Tongue (tissue), 3 donors: ENCODE measurements at places on chromosomes 2 and 18.
A peak's percentile ranks its signal among the peaks of the same experiment; 100 is the strongest.

DNA sequence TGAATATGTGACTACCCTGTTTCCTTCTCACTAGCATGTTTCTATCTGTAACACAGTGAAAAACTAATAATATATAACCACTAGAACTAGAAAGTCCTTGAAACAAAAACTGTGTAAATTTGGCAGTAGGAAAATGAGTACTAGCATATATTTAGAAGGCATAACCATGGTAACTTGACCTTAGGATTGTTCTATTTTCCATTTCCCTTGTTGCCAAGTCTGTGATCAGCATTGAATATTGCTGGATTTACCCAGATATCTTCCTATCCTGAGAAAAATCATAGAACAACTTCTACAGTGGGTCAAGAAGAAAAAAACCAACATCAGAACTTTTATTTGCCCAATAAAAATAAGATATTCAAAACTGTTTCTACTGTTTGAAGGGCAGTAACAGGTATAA, 563.9 kb upstream of the NRXN1 start:
- DNase-seq, result peak; percentile 4

DNA sequence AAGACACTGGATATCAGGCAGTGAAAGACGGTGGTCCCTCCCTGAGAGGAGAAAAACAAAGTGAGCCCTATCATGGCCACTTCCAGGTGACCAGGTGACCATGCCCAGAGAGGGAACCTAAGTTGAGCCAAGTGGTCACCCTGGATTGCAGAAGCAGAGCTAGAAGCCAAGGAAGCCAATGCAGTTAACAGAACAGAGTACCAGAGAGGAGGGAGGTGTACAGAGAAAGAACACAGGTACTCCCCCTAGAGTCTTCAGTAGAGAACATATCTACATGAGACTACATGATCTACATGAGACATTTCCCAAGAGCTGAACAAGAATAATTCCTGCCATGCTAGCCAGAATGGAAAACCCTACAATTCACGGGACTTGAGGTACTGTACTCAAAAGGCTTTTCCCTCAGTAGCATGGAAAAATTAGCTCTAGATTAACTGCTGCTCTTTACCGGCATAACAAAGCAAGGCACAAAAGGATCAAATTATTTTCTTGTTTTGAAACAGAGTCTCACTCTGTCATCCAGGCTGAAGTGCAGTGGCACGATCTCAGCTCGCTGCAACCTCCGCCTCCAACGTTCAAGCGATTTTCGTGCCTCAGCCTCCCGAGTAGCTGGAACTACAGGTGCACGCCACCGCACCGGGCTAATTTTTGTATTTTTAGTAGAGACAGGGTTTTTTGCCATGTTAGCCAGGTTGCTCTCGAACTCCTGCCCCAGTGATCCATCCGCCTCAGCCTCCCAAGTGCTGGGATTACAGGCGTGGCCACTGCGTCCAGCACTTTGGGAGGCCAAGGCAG, 23.5 kb downstream of the ROCK2 start:
- DNase-seq, result no peak

DNA sequence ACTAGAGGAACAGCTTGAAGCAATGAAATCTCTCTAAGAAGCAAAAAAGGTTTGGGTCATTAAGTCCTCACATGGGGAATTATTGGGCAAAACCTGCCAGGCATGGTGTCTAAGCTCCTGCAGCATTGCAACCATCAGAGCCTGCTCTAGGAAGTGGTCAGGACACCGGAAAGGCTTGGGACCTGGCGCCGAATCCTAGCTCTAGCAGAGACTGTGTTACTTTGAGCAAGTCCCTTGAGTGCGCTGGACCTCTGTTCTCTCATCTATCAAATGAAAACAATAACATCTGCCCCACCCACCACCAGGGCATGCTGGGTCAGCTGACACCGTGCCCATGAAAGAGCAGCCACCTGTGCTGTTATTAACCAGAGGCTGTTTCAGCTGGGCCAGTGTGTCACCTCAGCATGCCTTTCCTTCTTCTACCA, 6.3 kb downstream of the TMEM127 start:
- DNase-seq, result no peak

GRCh38 chr2:12170121-12170520, 423.7 kb downstream of the LPIN1 start:
- no peak for DNase-seq

DNA sequence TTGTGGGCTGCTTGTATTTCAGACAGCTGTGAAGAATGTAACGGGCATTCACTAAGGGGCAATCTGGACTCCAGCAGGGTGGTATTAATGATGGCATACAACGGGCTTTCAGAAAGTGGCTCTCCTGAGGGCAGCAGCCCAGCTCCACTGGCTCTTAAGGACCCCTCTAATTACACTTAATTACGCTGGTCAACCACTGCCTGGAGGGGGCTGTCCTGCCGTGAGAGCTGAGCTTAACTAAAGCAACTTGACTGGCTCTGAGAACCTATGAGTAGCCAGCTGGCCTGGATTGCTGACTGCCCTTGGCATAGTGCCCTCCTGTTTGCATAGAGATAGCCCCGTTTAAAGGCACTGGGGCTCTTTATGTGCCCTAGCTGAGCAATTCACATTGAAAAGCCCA, 3.8 kb downstream of the LIPG start:
- DNase-seq, result peak; percentile 89

- DNase-seq, result no peak
Observed at GRCh38 chr2:48725696-48726494, 29.6 kb downstream of the LHCGR start.

- no peak for DNase-seq
Observed at GRCh38 chr2:239190921-239191885, 209.6 kb downstream of the HDAC4 start.

- no peak for DNase-seq
Observed at GRCh38 chr18:37447962-37448888, 117.4 kb downstream of the CELF4 start.

GRCh38 chr2:235141411-235142128, 189.8 kb downstream of the SH3BP4 start:
- no peak for DNase-seq

- DNase-seq, result peak; percentile 76
Observed at GRCh38 chr2:187138265-187138664, 289.3 kb upstream of the ZSWIM2 start.

DNA sequence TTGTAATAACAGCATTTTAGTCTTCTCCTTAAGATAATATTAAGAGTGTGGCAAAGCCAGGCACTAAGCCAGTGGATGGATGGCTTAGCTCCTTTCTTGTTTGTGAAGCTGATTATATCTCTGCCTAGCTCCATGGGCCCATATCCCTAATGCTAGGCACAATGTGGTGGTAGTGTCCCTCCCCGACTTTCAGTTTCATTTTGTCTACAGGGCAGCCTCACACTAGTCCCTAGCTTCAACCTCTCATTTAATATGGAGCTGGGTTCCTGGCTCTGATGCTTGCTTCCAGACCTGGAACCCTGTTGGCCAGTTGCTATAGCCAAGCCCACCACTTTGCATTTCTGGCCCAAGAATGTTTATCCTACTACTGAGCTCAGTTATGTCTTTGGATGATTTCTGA, 437.0 kb upstream of the MEIS1 start:
- no peak for DNase-seq

DNA sequence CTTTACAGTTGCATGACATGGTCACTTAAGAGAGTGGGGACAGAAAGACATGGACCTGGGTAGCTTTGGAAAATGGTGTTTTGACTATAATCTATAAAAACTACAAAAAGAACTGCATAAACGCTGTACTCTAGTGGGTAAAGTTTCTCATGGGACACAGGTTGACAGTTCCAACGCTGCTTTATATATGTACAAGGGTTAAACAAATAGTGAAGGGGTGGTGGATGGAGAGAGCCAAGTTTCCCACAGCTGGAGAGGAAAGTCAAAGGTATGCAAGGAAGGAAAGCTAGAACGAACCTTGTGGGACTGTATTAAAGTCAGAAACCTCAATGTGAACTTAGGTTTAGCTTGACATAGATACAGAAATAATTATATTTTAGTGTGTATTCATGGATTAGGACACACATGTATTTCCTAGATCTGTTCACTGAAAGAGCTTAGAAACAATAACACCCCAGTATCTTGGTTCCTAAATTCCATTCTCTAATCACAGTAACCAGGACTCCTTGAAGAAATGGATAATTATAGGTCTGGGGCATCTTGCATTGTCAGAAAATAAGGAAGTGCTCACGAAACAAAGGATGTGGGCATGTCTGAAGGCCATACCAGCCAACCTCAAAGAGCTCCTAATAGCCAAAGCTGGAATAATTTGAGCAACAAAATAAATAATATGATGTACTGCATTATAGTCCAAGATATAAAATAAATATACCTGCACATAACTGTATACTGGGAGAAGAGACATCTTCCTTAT, 28.8 kb downstream of the TANC1 start:
- no peak for DNase-seq

DNA sequence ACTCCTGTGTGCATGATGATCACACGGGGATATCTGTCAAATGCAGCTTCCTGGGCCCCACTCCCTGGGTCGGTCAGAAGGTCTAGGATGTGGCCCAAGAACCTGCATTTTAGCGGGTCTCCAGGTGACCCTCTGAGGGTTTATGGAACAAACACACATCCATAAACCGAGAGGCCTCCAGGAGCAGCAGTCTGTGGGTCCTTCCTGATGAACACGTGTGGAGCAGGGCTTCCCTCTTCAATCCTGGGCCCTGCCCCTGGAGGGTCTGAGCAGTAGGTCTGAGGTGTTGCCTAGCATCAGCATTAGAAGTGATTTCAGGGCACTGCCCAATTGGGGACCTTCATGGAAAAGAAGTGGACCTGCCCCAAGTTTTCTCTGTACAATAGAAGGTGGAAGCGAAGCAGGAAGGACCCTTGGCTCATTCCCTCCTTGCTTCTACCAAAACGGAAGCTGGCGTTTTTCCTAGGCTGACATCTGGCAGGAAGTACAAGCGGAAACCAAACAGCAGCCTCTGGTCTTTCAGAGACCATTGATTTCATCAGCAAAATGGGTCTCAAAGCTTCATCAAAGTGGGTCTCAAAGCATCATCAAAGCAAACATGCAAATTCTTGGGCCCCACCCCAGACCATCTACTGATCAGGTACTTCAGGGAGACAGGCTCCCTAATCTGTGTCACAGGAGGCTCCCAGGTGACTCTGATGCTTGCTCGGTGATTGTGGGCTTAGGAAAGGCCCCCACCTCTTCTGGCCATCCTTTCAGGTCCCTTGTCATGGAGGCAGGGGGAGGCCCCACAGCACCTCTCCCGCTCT, 30.7 kb downstream of the INO80C start:
- peak; percentile 37 for DNase-seq

- peak; percentile 60 for DNase-seq
Observed at GRCh38 chr2:119289093-119289492, 65.5 kb downstream of the STEAP3 start.

DNA sequence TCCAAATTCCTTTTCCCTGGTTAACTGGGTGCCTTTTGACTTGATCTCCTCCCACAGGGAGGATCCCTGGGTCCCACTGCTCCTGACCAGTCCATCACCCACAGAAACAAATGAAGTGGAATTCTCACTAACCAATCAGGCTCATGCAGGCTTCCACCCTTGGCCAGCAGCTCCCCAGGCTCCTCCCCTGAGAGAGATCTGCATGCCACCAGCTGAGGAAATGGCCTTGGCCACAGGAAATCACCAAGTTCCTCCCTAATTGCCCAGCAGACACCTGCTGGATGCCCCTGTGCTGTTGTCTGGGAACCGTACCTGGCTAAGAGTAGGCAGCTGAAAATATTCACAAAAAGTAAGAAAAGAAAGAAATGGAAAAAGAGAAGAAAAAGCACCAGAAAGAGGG, 207.4 kb downstream of the NCK2 start:
- no peak for DNase-seq

- no peak for DNase-seq
Observed at GRCh38 chr2:18169121-18169892, 290.8 kb downstream of the KCNS3 start.

GRCh38 chr18:79740521-79741361, 57.0 kb upstream of the KCNG2 start:
- no peak for DNase-seq

DNA sequence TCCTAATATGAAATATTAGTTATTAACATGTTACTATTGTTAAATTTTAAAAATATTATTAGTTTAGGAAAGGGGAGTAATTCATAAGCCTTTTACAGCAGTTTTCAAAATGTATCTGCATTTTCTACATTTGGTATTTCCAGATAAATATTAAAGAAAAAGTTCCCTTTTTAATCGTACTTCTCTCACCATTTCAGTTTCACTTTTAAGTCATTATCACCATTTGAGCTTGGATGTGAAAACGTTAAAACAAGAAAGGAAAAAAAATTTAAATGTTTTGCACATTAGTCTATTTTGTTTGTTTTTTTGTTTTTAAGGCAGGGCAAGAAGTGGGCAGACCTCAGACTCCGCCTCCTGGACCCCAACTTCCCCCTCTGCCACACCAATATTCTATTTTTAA, 3.3 kb upstream of the SRSF7 start:
- DNase-seq, result no peak

DNA sequence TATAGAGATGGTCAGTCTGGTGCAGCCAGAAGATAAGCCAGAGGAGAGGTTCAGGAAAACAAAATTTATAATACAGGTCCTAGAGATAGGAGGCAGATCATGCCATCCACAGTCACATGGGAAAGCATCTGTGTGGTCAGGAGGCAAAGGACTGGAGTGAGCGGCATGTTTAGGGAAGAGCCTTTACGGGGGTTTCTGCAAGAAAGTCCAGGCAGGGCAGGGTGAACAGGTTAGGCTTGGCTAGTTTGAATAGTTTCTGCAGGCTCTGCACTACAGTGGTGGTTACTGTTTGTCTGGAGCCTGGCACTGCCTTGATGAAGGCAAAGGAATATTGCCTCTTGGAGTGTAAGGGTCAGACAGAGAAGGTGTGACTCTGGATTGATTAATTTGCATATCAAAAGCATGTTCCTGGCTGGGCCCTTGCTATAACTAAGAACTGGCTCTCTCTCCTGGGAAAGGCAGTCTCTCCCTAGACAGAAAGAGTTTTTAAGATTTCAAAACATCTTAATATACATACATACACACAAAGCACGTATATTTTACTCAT, 1034.7 kb upstream of the CHAC2 start:
- no peak for DNase-seq

DNA sequence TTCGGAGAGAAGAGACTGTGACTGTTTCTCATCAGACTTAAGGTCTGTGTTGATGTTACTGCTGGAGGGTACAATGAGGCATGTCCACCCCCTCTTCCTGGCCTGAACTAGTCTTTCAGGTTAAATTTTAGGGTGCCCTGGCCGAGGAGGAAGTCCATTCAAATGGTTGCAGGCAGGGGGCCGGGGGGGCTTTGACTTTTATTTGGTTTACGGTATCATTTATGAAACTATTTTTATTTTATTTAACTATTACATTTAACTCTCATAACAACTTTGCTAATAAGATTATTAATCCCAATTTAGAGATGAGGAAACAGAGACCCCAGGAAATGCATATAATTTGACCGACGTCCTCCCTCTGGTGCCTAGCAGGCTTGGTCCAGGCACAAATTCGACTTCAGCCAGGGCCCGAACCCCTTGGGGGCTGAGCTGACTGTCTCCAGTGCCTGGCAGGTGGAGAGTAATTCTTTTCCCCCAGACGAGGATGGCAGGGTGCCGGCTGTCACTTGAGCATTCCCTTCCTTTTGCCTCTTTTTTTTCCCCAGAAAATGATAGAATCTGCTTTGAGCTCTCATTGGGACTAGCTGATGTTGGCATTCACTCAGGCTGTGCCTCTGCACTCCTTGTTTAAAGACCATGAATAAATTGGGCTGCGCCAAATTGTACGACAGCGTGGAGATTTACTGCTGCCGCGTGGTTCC, 255.3 kb upstream of the SALL3 start:
- DNase-seq, result no peak

GRCh38 chr2:49236316-49236715, 82.0 kb upstream of the FSHR start:
- no peak for DNase-seq
